ENCODE measurements at places on chromosomes 6 and 20. TPM values are rescaled to one million over a fixed set of nuclear protein-coding genes. Genes with fewer than 3 reads are reported as not detected.

The BEND6 gene
- not detected for total RNA-seq

DNA sequence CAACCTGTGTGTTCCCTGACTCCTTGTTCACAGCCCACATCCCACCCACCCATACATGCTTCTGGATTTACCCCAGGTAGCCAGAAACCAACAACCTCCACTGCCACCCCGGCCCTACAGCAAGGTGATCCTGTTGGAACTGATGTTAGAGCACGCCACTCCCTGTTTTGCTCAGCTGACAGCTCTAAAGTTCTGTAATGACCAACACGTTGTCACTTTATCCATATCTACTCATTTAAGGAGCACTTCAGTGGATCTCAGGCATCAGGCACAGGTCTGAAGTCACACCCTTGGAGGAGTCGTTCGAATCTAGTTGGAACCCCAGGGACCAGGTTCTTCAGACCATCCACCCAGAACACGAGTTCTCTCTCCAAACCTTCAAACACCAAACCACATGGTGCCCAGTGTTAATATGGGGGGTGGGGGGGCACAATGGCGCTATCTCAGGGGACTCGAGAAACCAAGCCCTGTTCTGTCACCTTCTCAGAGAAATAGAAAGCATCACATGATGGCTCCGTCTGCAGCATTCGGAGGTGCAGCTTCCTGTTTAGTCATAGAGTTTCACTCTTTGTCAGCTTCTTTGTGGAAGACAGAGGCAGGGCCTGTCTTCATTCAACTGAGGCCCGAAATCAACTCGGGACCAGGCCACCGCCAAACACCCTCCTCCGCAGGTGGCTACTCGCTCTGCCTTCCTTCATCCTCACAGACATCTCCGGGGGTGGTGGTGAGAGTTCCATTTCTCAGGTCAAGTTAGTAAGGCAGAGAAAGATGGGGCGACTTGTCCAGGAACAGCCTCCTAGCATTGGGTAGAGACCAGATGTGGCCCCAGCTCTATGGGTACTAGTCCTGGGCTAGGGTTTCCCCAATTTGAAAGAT lies 142.2 kb downstream of the NFATC2 start:
- peaks cover 70% of the 10 kb centered on the region for H3K4me1 ChIP-seq
- H3K27ac ChIP-seq, result peak overlapping the region; percentile 98
- DNase-seq, result peak; percentile 81

- H3K4me1 ChIP-seq, result no peaks in the 10 kb centered on the region
- no peaks in the 10 kb centered on the region for H3K36me3 ChIP-seq
- H3K4me3 ChIP-seq, result no peak overlapping the region
- no peak for DNase-seq
Observed at GRCh38 chr6:52736145-52736544, 27.1 kb downstream of the GSTA2 start.

DNA sequence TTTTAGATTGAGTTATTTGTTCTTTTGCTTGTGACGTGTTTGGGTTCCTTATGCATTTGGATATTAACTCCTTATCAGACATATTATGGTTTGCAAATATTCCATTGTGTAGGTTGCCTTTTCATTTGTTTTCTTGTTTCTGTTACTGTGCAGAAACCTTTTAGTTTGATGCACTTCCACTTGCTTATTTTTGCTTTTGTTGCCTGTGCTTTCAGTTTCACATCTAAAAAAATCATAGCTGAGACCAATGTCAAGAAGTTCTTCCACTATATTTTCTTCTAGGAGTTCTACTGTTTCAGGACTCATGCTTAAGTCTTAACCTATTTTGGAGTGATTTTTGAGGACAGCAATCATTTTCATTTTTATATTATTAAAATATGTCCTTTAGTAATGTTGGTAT lies 113.5 kb downstream of the EPM2A start:
- no peak overlapping the region for H3K4me3 ChIP-seq
- DNase-seq, result no peak
- no peak overlapping the region for H3K27ac ChIP-seq

GRCh38 chr20:63232235-63233060 lies 3.3 kb upstream of the BIRC7 start:
- peaks cover 16% of the 10 kb centered on the region for H3K27me3 ChIP-seq
- H3K4me1 ChIP-seq, result peaks cover 2% of the 10 kb centered on the region
- DNase-seq, result no peak
- H3K27ac ChIP-seq, result no peak overlapping the region
- no peaks in the 10 kb centered on the region for H3K36me3 ChIP-seq

DNA sequence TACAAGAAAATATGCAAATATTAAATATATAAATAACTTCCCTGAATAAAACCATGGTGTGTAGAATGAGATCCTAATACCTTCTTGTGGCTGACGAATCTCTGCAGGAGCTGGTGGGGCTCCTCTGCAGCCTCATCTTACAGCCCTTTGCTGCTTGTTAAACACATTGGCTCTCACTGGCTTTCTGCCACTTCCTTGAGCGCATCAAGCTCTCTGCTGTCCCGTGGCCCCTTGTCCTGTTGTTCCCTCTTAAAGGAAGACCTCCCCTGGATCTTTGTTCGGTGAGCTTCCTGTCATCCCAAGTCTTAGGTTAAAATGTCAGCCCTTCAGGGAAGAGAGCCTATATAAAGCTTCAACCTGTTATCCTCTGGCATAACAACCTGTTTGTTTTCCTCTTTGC lies 519.6 kb downstream of the DOK5 start:
- H3K27me3 ChIP-seq, result no peaks in the 10 kb centered on the region
- H3K36me3 ChIP-seq, result no peaks in the 10 kb centered on the region
- no peak overlapping the region for H3K27ac ChIP-seq
- no peaks in the 10 kb centered on the region for H3K4me1 ChIP-seq

DNA sequence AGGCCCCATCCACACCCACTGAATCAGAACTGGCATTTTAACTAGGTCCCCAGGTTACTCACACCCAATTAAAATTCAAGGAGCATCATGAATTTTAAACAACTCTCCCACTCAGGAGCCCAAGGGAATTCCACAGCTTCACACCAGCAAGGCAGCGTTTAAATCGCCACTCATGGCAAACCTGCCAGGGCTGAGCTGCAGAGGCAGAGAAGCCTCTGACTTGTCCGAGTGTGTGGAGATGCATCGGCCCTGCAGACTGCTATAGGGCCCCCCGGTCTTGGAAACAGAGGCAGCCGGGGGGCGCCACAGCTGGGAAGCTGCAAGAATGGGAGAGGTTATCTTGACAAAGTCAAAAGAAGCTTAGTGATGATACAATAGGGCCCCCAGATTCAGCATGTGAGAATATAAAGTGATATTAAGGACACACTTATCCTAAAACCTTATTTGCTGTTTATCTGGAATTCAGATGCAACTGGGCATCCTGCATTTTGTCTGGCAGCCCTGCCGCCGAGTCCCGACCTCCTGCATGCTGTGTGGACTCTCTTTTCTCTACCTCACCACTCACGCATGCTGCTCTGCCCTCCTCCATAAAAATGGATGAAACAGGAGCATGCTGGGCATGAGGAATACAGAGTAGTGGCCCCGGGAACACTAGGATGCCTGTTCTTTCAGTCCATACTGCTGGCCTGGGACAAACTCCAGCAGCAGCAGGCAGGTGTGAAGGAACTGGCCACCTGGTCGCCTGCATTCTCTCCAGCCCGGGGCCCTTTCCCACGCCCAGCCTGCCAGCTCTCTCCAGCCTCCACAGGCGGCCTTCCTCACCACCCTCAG lies 126.1 kb downstream of the PXDC1 start:
- DNase-seq, result no peak
- no peak overlapping the region for H3K27ac ChIP-seq
- H3K4me1 ChIP-seq, result peaks cover 9% of the 10 kb centered on the region
- H3K4me3 ChIP-seq, result no peak overlapping the region
- H3K27me3 ChIP-seq, result peaks cover 22% of the 10 kb centered on the region
- no peaks in the 10 kb centered on the region for H3K36me3 ChIP-seq

- no peak for DNase-seq
- no peak overlapping the region for H3K27ac ChIP-seq
- H3K4me3 ChIP-seq, result no peak overlapping the region
Observed at GRCh38 chr6:100886076-100886475, 4.9 kb upstream of the ASCC3 start.

DNA sequence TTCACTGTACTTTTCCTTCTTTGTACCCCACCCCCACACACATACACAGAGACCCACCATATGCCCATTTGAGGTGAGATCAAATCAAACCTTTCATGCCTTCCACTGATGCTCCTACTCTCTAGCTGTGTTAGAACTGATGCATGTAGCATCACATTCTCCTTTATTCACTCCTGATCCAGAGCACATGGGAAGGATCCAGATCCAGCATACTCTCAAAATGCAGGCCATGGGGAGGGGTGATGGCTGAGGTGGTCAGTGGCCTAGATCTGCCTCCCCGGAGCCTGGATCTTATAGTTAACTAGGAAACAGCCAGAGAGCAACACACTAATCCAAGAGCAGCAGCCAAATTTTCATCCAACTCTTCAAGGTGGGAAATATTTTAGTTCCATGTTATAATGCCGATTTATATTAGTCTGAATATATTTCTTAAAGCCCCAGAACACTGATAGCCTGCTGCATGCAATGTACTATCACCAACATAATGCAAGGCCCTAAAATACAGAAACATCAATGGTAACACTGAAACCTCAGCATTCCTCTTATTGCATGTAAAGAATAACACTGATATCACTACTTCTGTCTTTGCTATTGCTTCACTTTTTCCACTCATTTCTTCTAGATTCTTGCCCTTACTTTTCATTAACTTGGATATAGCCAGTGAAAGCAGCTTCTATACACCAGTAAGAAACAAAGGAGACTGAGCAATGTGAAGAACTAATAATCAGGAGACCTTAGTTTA lies 126.8 kb upstream of the BEND6 start:
- no peak for DNase-seq
- peaks cover 4% of the 10 kb centered on the region for H3K27me3 ChIP-seq
- H3K4me1 ChIP-seq, result no peaks in the 10 kb centered on the region
- no peaks in the 10 kb centered on the region for H3K36me3 ChIP-seq
- H3K27ac ChIP-seq, result no peak overlapping the region

The LCA5 gene
- 0.32 TPM for total RNA-seq

- peaks cover 8% of the 10 kb centered on the region for H3K27me3 ChIP-seq
- H3K4me1 ChIP-seq, result peaks cover 23% of the 10 kb centered on the region
- H3K4me3 ChIP-seq, result no peak overlapping the region
Observed at GRCh38 chr20:23149623-23150279, 63.6 kb upstream of the CD93 start.

The LRRC73 gene
- total RNA-seq, result 0.19 TPM

The LHFPL5 gene
- not detected for total RNA-seq

- DNase-seq, result no peak
- peaks cover 2% of the 10 kb centered on the region for H3K36me3 ChIP-seq
- peaks cover 18% of the 10 kb centered on the region for H3K4me1 ChIP-seq
- H3K27ac ChIP-seq, result no peak overlapping the region
- no peak overlapping the region for H3K4me3 ChIP-seq
Observed at GRCh38 chr20:48932375-48932941, 10.9 kb downstream of the ARFGEF2 start.

GRCh38 chr6:111727041-111727440 lies 121.4 kb upstream of the TRAF3IP2 start:
- H3K27me3 ChIP-seq, result no peaks in the 10 kb centered on the region
- H3K36me3 ChIP-seq, result peaks cover 63% of the 10 kb centered on the region
- no peak overlapping the region for H3K4me3 ChIP-seq
- H3K27ac ChIP-seq, result peak overlapping the region; percentile 59
- no peak for DNase-seq

The FOXC1 gene
- total RNA-seq, result 0.04 TPM

The CCND3 gene
- total RNA-seq, result 625 TPM

Data from activated CD4-positive, alpha-beta T cell treated with anti-CD3 and anti-CD28 coated beads for 36 hours (primary cell).